Stimulated activated CD4-positive, alpha-beta T cell treated with anti-CD3 and anti-CD28 coated beads, Interleukin-1b, Interleukin-23, amount 100 ng/mL, for 48 hours (primary cell): ENCODE measurements at places on chromosomes 3 and 15.

GRCh38 chr3:151766454-151766853, 32.7 kb downstream of the AADACL2 start:
- no peak for DNase-seq

DNA sequence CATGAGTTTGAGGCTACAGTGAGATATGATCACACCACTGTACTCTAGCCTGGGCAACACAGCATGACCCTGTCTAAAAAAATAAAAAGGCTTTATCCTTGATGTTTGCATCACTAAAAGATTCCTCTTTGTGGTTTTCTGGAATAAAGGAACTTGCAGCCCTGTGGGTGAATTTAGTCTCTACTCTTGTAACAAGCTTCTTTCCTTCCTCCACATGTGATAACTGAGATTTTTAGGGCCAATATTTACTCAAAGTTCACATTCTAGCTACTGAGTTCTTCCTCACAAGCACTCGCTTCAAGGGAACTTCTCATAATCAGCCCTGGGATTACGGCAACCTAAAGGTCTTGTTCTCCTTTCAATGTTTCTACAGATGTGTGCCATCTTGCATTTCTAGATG, 24.6 kb downstream of the COMMD2 start:
- DNase-seq, result no peak

DNA sequence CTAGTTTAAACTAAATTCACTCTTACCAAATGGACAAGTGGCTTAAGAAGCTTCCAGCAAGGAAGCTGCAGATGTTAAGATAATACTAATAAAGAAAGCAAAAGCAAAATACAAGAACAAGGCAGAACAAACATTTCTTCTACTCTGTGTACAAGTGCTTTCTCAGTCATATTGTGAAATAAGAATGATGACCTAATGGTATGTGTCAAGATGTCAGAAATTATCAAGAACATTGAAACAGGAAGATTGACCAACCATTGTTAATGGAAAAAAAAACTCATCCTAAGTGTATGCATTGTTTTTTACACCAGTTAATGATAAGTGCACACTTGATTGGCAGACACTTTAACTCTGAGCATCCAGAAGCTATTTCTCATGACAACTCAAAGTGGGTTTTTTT, 65.4 kb upstream of the P2RY1 start:
- DNase-seq, result no peak

DNA sequence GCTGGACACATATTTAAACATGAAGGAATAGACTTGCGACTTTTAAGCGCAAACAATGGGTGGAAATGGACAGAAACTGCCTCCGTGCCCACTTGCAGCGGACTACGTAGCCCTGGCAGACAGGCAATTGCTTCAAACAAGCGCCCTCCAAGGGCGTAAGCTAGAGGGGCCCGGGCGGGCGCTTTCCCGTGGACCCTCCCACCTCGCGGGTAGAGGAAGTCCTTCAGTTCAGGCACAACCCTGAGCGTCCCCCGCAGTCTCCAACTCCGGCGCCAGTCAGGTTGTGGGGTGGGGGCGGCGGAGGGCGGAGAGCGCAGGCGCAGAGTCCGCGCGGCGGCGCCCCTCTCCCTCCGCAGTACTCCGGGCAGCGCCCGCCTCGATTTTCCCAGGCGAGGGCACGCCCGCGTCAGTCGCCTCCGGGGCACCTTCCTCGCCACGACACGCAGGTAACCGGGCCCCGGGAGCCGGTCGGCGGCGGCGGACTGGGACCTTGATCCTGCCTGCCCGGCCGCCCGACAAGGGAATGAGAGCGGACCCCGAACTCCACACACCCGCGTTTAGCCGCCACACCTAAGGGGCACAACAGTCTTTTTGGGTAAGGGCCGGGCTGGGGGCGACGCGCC, at the start of gene SLC35G2:
TSS of gene SLC35G2 (plus strand) at position 358 of the 623 bp plus-strand sequence. CDS start 35,335 bp downstream, outside the sequence.
- peak; percentile 26 for DNase-seq

- DNase-seq, result no peak
Observed at GRCh38 chr3:178532476-178532875, 3.8 kb upstream of the KCNMB2 start.

DNA sequence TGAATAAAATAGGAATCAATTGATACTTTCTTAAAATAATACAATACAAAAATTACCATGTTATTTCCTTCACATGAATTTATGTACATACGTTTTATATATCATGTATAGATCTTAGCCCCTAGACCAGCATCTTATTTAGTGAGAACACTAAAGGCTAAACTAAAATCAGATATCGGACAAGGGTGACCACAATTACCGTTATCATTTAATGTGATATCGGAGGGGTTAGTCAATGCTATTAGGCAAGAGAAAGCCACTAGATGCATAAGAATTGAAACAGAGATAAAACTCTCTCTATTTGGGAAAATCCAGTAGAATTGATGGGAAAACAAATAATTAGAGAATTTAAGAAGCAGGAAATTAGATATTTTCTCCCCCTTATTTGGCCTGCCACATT, 46.5 kb upstream of the TIMP4 start:
- DNase-seq, result no peak

DNA sequence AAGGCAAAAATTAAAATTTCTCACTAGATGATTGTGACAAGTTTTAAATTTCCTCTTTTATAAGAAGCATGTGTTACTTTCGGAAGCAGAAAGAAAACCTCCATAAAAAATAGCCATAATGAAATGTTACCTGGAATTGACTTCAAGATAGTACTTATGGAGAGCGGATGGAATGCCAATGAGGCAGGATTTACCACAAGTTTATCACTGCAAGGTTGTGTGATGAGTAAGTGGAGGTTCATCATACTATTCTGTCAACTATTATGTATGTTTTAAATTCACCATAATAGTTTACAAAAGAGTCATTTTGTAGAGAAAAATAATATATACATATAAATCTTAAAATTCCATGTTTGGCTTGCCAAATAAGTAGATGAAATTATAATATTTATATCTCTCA, 230.3 kb downstream of the SCAPER start:
- DNase-seq, result no peak

DNA sequence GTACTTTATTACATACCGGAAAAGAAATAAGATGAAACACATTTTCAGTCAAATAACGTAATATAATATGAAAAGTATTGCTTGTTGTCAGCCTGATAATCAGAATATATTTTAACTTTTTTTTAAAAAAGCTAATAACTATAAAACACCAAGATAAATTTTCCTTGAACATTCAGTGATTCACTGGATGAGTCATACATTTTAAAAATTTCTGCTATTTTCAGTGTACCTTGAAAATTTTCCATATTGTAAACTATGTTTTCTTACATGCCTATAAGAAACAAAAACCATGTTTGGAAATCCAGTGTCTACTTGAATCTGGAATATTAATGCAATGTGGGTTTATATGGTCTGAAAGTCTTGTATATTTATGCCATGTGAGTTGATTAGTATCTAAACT, 36.3 kb upstream of the MEIS2 start:
- DNase-seq, result no peak

GRCh38 chr3:34178415-34178814, 380.0 kb downstream of the PDCD6IP start:
- no peak for DNase-seq

- no peak for DNase-seq
Observed at GRCh38 chr15:58139276-58139988, 1.3 kb downstream of the AQP9 start.

DNA sequence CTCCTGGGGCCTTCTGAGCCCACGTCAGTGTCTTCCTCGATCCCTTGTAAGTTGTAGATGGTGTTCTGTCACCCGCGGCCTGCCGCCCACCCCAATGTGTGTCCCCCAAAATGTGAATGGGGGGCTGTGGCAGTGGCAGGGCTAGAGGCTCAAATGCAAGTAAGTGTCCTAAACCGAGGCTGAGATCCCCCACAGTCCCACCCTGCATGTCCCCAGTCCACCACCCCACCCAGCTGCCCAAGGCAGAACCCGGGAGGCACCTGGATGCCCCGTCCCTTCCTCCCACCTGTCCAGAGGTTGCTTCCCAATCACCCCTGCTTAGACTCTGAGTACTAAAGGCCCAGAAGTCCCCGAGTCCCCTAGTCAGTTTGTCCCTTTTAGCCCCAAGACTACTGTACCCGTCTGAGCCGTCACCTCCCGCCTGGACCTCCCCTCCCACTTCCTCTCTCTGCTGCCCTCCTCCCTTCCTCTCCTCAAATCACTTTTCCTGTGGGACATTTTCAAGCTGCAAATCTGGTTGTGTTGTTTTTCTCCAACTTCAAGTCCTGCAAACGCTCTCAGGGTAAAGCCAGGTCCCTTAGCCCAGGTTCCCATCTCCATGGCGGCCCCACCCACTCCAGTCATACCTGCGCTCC, 11.8 kb upstream of the PLXND1 start:
- DNase-seq, result no peak

- no peak for DNase-seq
Observed at GRCh38 chr15:65747265-65747664, 44.8 kb downstream of the DENND4A start.

DNA sequence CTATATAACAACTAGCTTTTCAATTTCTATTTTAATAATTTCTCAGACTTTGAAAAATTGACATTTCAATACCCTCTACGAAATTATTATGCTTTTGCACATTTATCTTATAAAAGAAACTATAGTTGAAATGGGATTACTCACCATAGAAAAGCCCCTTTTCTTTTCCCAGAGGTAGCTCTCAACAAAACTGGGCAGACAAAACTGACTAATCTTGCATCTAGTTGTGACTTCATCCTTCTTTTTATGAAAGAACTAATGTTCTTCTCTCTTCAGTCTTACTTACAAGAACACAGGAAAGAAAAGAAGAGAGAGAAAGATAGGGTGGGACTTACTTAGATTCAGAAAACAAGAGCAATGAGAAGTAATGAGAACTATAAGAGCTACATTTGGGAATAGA, 61.0 kb downstream of the GPR160 start:
- no peak for DNase-seq

DNA sequence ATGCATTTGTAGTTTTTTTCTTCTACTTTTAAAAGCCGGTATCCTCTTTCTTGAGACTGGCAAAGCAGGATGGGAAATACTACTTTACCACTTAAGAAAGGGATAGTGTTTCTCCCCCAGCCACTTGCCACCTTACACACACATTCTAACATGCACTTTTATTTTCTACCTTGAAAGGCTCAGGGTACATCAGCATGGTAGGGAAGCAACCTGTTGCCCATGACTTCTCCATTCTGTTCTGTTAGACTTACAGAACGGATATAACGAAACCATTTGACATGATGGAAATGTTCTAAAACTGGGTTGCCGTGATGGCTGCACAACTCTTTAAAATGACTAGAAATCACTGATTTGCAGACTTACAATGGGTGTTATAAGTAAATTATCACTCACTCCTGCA, 405.5 kb downstream of the SHQ1 start:
- DNase-seq, result no peak

DNA sequence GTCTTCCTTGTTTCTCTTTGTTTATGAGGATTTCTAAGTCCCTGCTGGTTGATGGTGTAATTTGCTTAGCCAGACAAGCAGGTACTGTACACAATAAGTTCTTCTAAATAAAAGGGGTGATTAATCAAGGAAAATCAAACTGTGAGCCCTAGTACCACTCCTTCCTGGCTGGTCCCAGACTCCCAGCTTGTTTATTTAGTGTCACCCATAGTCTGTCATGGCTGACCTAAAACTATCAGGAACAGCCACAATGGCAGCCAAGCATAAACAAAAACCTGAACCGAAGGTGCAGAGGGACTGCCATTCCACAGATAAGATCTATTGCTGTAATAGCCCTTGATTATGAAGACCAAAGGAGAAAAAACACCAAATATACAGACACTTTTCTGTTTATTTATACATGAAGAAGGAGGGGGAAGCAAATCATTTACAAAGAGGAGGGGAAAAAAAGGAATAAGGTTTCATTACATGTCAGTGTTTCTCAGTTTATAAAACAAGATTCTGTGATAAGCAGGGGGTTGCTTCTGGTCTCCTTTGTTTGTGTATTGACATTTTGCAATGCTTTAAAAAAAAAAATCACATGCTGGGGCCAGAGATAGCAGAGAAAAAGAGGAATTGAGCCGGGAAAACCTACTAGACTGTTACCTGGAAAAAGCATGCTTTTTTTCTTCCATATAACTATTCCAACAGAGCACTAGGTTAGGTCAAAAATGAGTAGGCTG, 182.4 kb upstream of the DPH6 start:
- no peak for DNase-seq

DNA sequence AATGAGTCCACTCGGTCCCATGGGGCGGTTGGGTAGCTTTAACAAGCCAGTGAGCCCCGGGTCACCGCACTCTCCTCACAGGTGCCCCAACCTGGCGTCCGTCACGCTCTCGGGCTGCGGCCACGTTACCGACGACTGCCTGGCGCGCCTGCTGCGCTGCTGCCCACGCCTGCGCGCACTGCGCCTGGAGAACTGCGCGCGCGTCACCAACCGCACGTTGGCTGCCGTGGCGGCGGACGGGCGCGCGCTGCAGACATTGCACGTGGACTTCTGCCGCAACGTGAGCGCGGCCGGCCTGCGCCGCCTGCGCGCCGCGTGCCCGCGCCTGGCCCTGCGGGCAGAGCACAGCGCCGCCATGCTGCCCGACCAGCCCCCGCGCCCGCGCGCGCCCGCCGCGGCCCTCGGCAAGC, 3.4 kb downstream of the FBXL22 start:
- peak; percentile 91 for DNase-seq

- no peak for DNase-seq
Observed at GRCh38 chr3:193943200-193943599, 192.7 kb upstream of the HES1 start.

DNA sequence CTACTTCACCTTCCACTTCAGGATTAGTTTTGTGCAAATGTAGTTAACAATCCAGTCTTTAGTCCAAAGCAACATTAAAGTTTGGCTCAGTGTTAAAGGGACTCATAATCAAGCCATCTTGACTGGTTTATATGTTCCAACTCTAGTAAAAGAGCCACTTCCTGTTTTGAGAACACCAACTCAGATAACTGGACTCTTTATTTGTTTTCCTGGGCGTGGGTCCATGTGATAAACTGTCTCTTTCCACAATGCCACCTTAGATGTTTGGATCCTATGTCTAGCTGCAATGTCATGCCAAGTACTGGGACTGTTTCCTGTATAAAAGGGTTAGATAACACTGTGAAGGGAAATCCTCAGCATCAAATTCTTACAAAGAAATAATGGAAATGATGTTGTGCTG, 545.0 kb downstream of the PYDC2 start:
- DNase-seq, result no peak

DNA sequence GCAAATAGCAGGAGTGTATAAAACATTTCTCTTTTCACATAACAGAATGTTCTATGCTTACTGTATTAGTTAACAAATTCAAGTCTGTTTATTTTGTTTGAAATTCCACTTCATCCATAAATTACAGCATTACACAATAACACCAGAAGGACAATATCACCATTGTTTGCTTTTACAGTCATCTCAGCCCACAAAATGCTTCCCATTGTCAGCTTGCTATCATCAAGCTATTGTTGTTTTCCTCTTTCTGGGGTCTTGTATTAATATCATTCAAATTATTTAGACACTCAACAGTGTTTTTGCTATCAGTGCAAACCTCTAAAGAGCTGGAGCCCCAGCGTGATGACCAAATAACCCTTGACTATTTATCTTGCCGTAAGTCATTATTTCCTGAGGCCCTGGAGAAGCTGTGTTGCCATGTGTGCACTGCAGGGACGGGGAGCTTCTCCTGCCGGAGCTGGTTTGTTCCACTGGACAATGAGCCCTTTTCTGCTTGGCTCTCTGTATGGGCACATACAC, 1.1 kb downstream of the SAMMSON start:
- DNase-seq, result no peak

DNA sequence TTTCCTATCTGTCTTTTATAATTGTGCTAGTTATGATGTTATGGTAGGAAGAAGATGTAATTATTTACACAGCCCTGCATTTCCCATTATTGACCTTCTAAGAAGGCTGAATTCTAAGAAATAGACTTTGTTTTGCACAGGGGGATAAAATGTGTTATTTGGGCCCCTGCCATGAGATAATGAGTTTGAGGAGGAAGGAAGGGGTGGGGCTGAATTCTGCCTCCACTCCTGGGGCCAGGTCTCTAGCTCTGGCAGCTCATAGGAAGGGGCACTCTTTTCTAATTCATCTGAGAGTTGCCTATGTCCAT, 69.2 kb upstream of the GOLGA8B start:
- no peak for DNase-seq
